NCI-H69 (cell line): ENCODE measurements at places on chromosomes 2 and 18.
A peak's percentile ranks its signal among the peaks of the same experiment; 100 is the strongest.

- DNase-seq, result no peak
Observed at GRCh38 chr2:233346376-233346775, 7.9 kb upstream of the DGKD start.

GRCh38 chr2:233449081-233449901 lies 95.0 kb downstream of the DGKD start:
- no peak for DNase-seq

- peak; percentile 57 for DNase-seq
Observed at GRCh38 chr2:188089901-188090300, 201.8 kb upstream of the GULP1 start.

GRCh38 chr18:39453882-39454281 lies 1888.3 kb upstream of the CELF4 start:
- peak; percentile 65 for DNase-seq

- DNase-seq, result no peak
Observed at GRCh38 chr2:98254504-98255059, 91.7 kb upstream of the CNGA3 start.

DNA sequence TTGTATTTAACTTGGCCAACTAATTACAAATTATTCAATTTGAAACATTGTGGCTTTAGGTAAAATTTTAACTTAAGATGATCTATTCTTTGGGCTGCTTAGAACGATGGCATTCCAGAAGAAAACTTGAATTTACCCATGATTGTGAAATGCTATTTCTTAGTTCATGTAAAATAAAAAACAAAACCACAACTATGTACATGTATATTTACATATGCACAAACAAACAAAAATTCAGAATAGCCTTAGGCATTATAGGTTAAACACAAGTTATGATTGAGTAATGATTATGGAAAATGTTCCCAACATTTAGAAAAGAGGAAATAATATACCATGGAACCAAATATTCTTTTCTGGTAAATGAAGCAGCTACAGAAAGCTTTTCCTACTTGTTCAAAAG lies 3.5 kb upstream of the SMCHD1 start:
- no peak for DNase-seq
